ENCODE measurements at places on chromosomes 11 and 22.

- DNase-seq = peak; percentile 96
These were observed 33.8 kb upstream of the PPARA start for GRCh38 chr22:46116491-46116958.

DNA sequence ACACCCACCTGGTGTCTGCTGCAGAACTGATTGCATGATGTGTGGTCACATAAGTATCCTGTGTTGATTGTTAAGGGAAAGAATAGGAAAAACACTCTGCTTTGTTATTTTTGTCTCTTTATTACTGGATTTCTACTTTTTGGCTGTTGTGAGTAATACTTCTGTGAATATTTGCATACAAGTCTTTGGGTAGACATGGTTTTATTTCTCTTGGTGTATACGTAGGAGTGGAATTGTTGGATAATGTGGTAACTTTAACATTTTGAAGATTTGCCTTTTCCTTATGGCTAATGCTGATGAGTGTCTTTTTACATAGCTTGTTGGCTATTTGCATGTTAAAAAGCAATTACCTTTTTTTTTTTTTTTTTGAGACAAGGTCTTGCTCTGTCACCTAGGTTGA, 13.1 kb downstream of the PPP6R3 start:
- DNase-seq = no peak

DNA sequence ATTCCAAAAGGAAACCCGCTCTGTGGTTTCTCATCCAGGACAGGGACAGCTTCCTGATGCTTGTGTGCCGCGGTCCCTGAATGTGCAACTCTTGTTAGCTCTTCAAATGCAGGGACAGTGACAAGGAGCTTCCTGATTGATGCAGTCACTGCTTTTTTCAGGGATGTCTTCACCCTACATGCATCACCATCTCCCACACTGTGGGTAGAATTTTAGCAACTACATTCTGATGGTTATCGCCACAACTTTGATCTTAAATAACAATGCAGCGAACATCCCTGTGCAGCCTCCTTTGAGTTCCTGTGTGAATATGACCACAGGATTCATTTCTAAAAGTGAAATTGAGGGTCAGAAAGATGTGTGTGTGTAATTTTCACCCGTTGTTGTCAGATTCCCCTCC, 115.0 kb downstream of the GGTLC2 start:
- DNase-seq = no peak

GRCh38 chr11:11313426-11313825, 39.6 kb downstream of the CSNK2A3 start:
- no peak for DNase-seq

GRCh38 chr11:131877246-131877942, 507.0 kb downstream of the NTM start:
- DNase-seq = no peak

GRCh38 chr11:46295312-46296058, 18.0 kb downstream of the CREB3L1 start:
- peak; percentile 90 for DNase-seq

- no peak for DNase-seq
These were observed 60.7 kb upstream of the CCDC89 start for GRCh38 chr11:85746670-85747069.

DNA sequence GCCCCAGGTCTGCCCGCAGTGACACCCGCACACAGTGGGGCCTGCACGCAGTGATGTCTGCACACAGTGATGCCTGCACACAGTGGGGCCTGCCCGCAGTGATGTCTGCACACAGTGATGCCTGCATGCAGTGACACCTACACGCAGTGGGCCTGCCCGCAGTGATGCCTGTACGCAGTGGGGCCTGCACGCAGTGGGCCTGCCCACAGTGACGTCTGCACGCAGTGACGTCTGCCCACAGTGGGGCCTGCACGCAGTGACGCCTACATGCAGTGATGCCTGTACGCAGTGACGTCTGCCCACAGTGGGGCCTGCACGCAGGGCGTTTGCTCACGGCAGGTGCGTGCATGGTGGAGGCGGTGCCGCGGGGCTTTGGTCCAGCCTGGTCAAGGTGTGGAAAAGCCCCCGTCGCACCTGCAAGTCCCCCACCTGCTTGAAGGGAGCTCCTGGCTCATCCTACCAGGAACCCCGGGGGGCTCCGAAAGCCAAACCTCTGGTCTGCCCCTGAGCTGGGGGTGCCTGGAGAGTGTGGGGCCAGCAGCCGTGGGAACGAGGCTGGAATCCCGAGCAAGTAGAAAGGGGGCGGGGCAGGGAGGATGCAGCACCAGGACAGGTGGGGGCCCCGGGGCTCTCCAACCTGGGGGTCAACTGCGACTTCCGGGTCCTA, 8.9 kb upstream of the SYT8 start:
- peak; percentile 62 for DNase-seq

DNA sequence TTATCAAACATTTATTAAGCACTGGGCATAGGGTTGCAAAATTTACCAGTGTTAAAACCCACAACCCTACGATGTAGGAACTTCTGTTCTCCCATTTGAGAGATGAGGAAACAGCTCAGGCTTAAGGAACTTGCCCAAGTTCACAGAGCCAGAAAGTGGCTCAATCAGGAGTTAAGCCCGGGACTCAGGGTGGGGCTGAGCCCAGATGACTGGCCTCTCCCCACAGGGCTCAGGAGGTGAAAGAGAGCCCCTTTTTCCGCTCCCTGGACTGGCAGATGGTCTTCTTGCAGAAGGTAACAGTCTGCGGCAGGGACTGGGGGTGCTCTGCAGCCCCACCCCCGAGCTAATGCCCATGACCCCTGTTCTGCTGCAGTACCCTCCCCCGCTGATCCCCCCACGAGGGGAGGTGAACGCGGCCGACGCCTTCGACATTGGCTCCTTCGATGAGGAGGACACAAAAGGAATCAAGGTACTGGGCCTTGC, 5.6 kb upstream of the ANKRD13D start:
- DNase-seq = no peak

GRCh38 chr22:26656891-26657851, at the start of gene MIAT:
TSS of gene MIAT (plus strand) at chr22:26657588.
- no peak for DNase-seq

DNA sequence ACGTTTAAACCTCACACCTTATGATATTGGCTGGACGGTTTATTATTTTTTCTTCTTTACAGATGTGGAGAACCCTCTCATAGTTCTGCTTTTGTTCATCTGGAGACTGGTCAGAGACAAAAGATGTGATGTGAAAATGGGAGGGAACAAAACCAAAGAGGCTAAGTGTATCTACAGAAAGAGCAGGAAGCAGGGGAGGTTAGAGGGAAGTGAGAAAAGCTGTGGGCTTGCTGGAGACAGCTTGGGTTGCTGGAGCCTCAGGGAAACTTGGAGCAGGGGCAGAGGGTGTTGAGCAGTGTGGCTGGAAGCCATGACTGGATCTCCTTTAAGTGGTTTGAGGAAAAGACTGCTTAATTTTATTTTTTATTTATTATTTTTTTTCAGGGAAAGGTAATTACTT, 79.0 kb upstream of the SNX19 start:
- no peak for DNase-seq

GRCh38 chr11:45259592-45259991, 26.5 kb downstream of the SYT13 start:
- no peak for DNase-seq

- no peak for DNase-seq
These were observed 289.8 kb upstream of the ANO3 start for GRCh38 chr11:26042113-26042512.

DNA sequence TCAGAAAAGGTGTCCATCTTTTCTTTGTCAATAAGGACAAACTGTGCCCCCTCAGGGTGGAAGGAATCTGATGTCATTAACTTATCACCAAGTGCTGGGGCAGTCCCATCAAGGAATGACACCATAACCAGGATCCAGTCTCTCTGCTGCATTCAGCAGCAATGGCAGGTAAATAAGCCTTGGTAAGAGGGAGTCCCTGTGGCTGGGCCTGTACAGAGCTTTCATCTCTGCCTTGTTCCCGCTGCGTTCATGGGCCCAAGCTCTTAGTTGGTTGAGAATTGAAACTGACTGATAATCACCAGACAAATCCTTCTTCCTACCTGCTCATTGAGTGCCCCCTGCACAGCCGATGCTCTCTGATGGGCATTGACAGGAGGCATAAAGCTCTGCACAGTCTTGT, 22.7 kb downstream of the EIF3F start:
- DNase-seq = no peak

DNA sequence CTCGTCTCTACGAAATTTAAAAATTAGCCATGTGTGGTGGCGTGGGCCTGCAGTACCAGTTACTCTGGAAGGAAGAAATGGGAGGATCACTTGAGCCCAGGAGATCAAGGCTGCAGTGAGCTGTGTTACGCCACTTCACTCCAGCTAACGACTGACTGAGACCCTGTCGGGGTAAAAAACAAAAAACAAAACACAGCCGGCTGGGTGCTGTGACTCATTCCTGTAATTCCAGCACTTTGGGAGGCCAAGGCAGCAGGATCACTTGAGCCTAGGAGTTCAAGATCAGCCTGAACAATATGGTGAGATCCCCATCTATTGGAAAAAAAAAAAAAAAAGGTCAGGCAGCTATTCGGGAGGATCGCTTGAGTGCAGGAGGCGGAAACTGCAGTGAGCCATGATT, 2.4 kb downstream of the PAFAH1B2 start:
- DNase-seq = no peak

GRCh38 chr22:35552196-35552842, 11.7 kb downstream of the RASD2 start:
- no peak for DNase-seq

- no peak for DNase-seq
These were observed 1120.5 kb downstream of the BRD1 start for GRCh38 chr22:48706934-48707762.

DNA sequence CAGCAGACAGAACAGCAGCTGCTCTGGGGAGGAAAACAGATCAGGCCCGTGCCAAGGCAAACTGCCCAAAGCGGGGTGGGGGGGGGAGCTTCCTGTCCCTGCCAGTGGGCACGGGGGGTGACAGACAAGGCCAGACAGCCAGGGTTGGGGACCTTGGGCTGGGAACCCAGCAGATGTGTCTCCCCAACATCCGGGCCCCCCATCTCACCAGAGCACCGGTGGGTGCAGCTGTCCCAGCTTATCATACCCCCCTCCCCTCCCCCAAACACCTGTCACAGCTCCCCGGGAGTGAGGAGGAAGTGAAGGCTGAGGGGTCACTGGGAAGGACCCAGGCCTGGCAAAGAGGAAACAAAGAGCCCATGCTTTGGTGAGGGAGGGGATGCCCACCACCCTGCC, 1.3 kb downstream of the PPP1R14B start:
- peak; percentile 85 for DNase-seq

DNA sequence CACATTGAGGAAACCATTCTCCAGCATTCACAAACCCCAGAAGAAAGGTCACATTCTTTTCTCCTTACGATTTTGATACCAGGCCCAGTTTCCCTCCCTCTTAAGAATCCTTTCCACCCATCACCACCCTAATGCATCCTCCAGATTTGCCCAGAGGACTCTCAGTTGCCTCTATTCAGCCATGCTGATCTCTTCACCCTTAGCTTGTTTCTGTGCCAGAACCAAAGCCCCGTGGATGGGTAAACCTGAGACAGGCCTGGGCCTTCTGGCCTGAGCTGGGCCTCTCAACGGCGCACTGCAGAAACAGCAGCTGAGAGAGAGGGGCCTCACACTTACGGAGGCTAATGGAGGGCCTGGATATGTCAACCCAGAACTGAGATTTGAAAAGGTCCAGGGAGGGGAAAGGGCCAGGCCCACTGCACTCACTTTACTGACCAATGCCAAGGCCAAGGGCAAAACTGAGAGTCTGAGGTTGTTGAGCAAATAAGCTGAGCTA, 32.2 kb upstream of the OAF start:
- no peak for DNase-seq

DNA sequence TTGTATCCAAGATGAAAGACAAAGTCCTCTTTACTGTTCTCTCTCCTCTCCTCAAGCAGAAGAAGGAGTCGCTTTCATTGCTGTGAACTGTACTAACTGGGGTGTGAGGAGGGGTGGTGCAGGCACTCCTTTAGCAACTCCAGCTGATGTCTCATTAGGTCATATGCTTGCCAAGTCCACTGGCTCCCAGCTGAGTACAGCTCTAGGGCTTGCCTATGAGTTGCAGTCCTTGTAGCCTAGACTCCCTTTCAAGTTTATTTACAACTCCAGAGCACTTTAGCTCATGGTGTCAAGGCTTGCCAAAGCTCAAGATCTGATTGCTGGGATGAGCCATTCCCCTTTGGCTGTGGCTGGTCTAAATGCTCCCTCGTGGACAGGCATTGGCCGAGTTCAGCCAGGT, 55.1 kb upstream of the PDGFD start:
- DNase-seq = no peak

- no peak for DNase-seq
These were observed 71.5 kb downstream of the FCHSD2 start for GRCh38 chr11:73070653-73071052.

DNA sequence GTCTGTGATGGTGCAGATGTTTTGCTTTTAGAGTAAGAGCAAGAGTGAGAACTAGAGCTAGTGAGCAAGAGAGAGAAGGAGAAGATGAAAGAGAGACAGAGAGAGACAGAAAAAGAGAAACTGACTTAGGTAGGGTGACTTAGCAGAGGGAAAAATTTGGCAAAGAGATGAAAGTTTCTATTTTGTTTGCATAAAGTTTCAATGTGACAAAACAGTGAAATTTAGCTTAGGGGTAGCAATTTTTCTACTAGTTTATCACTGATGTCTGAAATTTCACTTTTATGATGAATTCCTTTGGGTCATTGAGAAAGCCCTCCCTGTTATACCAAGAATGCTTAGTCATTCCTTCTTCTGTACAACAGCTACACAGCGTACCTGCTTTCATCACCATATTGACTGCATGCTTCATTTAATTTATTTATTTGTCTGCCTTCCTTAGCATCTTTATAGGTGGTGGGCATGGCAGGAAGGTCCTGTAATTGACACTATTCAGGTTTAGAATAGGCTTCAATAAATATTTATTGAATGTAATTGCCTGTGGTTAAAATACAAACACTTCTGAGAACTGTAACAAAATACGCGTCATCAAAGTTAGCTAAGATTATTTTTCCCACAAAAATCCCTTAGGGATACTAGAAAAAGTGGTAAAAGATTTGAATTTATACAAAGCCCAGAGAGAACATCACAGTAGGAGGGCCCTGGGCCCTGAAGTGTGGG, 19.9 kb upstream of the CTSC start:
- no peak for DNase-seq

- DNase-seq = no peak
These were observed 32.4 kb downstream of the ST3GAL4 start for GRCh38 chr11:126387857-126388256.

- DNase-seq = no peak
These were observed 11.9 kb downstream of the B3GNT6 start for GRCh38 chr11:77046060-77046501.

All from left forelimb (tissue), 1 donor.